ENCODE measurements at places on chromosomes 13 and 19. TPM values are rescaled to one million over a fixed set of nuclear protein-coding genes. Genes with fewer than 3 reads are reported as not detected.

DNA sequence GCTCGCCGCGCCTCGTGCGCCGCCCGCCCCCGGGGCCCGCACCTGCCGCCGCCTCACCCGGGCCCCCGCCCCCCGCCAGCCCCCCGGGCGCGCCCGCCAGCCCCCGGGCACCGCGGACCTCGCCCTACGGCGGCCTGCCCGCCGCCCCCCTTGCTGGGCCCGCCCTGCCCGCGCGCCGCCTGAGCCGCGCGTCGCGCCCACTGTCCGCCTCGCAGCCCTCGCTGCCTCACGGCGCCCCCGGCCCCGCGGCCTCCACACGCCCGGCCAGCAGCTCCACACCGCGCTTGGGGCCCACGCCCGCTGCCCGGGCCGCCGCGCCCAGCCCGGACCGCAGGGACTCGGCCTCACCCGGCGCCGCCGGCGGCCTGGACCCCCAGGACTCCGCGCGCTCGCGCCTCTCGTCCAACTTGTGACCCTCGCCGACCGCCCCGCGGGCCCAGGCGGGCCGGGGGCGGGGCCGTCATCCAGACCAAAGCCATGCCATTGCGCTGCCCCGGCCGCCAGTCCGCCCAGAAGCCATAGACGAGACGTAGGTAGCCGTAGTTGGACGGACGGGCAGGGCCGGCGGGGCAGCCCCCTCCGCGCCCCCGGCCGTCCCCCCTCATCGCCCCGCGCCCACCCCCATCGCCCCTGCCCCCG is 17.2 kb downstream of the POLRMT start:
- DNase-seq, result no peak

Gene IZUMO1
- total RNA-seq, result 5.3 TPM

DNA sequence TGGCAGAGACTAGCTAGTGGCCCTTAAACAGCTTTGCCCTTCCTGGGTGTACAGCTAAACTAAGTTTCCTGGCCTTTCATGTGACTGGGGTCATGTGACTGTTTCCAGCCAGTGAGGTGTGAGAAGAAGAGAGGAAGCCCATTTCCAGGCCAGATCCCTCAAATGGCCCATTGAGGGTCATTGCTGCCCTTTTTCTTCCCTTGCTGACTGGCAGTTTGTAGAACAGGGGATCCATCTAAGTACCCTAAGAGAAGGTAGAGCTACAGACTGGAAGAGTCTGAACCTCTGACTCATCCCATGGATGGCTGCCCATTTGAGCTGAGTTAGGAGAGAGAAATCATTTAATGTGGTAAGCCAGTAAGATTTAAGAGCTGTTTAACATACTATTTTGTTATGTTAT is 2.8 kb downstream of the SWSAP1 start:
- no peak for DNase-seq

GRCh38 chr19:16033136-16033530 is 43.2 kb upstream of the TPM4 start:
- DNase-seq, result no peak

Gene ZNF544
- total RNA-seq, result 33.0 TPM

DNA sequence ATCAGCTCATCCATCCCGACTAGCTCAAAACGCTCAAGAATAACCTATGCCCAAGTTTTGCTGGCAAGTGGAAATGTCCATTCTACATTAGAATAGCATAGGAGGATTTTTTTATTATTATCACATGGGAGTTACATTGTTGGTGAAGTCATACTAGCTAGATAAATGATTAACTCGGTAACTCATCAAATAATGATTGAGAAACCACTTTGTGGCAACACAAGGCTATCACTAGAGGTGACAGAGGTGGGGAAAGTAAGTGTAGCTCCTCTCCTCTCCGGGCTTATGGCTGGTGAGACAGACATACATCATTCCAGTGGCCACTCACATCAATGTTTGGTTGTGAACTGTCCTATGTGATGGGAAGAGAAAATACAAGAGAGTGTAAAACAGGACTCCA is 161.6 kb downstream of the ZIC5 start:
- DNase-seq, result no peak

DNA sequence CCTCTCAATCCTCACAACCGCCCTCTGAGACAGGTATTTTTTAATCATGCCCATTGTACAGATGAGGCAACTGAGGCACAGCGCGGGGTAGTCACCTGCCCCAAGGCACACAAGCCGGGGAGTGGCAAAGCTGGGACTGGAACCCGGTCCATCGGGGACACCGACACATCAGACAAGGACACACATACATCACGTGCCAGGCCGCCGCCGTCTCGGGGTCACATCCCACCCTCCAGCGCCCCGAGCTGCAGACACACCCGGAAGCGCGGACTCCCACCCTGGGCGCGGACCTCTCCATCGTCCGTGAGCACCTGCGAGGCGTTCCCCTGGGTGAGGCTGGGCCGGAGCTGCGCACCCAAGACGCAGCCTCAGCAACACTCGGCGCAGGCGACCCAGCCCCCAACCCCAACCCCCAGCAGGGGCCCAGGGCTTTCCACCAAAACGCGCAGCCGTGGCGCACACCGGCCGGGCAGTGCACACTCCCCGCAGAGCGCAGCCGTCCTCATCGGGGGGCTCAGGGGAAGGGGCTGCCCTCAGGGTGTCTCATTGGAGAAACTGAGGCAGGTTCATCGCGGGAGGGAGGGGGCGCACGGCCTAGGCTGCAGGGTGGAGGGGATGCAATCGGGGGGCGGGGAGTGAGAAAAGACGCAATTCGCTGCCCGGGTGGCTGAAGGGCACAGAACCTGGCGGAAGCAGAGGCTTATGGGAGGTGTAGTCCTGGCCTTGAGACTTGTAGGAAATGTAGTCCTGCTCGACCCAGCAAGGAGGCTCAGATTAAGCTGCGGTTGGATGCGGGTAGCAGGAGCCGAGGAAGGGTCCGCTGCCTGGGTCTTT is 1.9 kb upstream of the LMTK3 start:
- DNase-seq, result peak; percentile 91

Gene SIGLEC8
- 7.3 TPM for total RNA-seq

Gene ZNF90
- 5.1 TPM for total RNA-seq

- no peak for DNase-seq
These were observed 48.4 kb downstream of the WASF3 start for GRCh38 chr13:26605845-26606244.

GRCh38 chr13:80224468-80224867 is 116.5 kb downstream of the SPRY2 start:
- no peak for DNase-seq

Gene MEIS3
- total RNA-seq, result 7.4 TPM

DNA sequence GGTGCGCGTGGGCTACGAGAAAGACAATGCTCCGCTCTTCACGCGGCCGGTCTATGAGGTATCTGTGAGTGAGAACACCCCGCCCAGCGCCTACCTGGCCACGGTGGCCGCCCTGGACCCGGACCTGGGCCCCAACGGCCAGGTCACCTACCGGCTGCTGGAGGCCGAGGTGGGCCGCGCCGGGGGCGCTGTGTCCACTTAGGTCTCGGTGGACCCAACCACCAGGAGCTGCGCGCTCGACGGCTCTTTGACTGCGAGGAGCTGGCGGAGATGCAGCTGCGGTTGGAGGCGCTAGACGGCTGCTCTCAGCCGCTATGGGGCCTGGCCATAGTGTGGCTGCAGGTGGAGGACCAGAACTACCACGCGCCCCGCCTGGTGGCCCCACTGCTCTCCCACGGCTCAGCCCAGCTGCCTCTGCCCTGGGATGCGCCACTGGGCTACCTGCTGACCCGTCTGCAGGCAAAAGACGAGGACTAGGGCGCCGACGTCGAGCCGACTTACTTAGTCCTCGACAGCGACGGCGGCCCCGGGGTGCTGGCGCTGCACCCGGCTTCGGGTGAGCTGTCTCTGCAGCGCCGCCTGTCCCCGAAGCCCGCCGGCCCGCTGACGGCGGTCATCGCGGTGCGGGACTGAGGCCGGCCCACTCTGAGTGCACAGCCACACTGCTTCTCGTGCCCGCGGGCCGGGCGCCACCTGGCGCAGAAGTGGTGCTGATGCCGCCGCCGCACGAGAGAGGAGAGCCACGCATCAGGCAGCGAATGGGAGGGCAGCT is 173.0 kb downstream of the OLFM4 start:
- DNase-seq, result peak; percentile 69

Gene RAB20
- total RNA-seq, result 46.9 TPM

DNA sequence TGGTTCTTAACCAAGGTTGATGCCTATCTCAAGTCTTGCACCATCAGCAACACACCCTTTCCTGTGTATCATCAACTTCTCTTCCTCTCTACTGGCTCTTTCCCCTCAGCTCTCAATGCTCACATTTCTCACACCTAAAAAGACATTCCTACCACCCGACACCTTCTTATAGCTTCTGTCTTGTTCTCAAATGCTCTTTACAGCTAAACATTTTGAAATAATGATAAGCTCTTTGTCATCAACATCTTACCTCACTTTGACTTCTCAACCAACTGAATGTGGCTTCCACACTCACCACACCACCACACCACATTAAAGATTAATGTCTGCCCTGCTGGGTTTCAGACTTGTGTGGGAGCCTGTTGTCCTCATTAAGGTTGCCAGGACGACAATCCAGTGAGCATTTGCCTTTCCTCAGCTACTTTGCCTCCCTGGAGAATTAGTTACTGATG is 67.8 kb downstream of the RXFP2 start:
- no peak for DNase-seq

DNA sequence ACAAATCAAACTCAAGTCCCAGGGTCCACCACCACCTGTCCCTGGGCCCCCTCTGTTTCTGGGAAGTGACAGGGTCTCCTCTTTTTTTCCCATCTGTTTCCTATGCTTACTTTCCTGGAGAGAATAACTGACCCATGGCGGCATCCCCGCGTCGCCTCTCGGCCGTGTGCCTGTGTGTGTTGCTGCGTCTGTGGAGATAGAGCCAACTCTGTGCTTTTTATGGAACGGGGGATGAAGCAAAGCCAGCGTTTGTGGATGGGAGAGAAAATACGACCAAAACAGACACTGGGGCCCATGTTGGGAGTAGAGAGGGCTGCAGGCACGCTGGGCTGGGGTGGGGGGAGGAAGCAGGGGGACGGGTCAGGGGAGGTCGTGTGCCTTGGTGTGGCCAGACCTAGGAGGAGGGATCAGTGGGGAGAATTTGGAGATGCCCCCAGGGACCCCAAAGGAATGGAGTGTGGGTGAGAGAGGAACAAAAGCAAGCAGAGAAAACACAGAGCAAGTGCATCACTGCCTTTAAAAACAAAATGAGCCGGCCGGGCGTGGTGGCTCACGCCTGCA is 16.6 kb downstream of the PLK5 start:
- DNase-seq, result no peak

DNA sequence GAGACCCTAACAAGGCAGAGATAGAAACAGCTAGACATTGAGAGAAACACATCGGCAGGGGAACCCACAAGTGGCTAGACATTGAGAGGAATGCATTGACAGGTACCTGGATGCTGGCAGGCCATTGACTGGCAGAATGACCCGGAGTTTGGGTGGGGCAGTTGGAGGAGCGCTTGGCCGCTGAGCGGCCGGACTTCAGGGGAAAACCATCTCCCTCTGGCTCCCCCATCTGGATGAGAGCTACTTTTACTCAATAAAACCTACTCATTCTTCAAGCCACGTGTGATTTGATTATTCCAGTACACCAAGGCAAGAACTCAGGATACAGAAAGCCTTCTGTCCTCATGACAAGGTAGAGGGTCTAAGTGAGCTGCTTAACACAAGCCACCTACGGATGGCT is 473.4 kb downstream of the SLITRK5 start:
- no peak for DNase-seq

GRCh38 chr13:31878955-31879354 is 139.6 kb downstream of the RXFP2 start:
- DNase-seq, result no peak

Gene C19orf67
- 4.9 TPM for total RNA-seq

Gene ZNF177
- 1.9 TPM for total RNA-seq

GRCh38 chr13:99380921-99381645 is 73.9 kb upstream of the GPR183 start:
- no peak for DNase-seq

Gene MYADM
- 146 TPM for total RNA-seq

Gene FAM124A
- 23.2 TPM for total RNA-seq

Gene NR2C2AP
- 14.3 TPM for total RNA-seq

GRCh38 chr13:109000207-109000606 is 370.8 kb downstream of the MYO16 start:
- DNase-seq, result no peak

Gene ZNF587
- 36.3 TPM for total RNA-seq

DNA sequence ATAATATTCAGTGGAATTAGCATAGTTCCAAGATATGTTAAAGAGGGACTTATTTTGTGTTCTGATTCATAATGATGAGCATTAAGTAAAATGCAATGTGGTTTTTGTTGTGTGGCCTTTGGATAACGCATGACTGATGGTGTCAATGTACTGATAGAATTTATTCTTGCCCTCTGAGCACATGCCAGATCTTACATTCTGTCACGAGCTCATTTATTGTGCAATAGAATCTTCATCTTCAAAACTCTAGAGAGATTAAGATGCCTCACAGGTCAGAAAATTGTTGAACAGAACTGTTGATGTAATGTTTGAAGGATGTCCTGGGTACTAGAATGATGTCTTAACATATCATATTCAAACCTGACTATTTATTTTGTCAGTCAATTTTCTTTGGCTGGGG is 148.0 kb upstream of the HTR2A start:
- no peak for DNase-seq

DNA sequence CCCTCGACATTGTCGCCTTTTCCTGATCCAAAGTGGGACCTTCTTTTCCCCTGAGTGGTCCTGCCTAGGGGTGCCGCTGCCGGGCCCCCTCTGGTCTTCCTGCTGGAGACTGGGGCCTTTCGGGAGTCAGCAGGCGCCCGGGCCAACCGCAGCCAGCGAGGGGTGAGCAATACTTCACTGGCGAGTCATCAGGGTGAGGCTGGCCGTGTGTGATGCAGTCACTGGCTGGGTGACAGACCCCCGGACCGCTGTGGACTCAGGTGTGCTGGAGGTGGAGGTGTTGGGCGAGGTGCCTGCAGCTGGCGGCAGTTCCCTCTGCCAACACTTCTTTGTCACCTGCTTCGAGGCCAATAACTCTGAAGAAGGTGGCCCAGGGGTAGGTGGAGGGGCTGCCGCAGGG is 1.5 kb upstream of the CGB5 start:
- DNase-seq, result no peak

Gene KLK5
- not detected for total RNA-seq

Gene POLR1G
- 2.6 TPM for total RNA-seq

- DNase-seq, result no peak
These were observed 475.6 kb downstream of the KLF12 start for GRCh38 chr13:73658639-73659038.

DNA sequence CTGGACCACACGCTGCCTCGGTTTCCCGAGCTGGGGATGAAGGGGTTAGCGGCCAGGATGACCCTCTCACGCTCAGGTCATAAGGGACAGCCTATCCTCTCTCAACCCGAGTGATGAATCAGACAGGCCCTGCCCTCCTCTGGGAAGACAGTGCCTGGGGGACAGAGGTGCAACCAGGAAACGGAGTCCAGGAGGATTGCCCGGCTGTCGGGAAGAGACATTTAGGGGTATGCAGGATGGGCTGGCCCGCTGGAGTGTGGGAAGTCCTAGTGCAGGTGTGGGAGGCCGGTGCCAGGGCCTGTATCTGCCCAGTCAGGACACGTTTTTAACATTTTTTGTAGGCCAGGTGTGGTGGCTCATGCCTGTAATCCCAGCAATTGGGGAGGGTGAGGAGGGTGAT is 8.3 kb downstream of the LSM7 start:
- DNase-seq, result no peak

- no peak for DNase-seq
These were observed 88.8 kb downstream of the ENOX1 start for GRCh38 chr13:43698009-43698408.

Gene CD70
- total RNA-seq, result 0.69 TPM

All from spleen (tissue), 13 donors.